Inflammatory macrophage (primary cell): ENCODE measurements at places on chromosomes 3 and 15.

GRCh38 chr15:77473328-77473727, 52.6 kb downstream of the HMG20A start:
- no peak for DNase-seq

DNA sequence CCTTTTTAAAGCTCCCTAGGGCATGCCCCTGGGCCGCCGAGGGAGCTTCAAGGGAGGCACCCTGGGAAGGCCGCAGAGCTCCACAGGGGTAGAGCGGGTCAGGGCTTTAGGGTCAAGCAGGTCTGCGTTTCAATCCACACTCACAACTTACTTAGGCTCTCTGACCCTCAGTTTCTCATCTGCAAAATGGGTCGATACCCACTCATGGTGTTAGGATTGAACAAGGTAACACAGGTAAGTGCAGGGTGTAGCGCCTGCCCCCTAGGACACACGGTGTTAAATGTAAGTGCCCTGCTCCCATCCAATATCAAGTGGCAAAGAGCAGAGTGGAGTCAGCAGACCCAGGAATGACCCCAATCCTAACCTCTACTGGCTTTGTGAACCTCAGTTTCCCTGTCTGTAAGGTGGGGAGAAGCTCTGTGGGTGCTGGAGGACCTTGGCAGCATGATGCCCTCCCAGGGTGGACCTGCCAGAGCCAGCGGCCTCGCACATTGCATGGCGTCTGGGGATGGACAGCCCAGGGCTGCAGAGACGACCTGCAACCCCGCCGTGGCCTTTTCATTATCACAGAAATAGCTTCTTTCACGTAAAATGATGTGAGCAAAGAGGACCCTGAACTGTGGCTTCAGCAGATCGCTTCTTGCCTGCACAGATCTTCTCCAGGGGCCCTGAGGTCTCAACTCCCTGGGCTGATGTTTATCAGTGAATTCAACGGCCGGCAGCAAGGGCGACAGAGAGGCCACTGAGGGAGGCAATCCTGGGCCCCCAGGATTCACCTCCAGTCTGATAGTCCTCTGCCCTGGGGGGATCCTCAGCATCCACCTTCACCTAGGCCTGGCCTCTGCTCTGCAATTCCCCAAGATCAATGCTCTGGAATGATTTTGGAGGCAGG, 138.5 kb downstream of the CHSY1 start:
- no peak for DNase-seq

GRCh38 chr15:69414701-69415167, 585 bp downstream of the KIF23 start:
- peak; percentile 68 for DNase-seq

GRCh38 chr3:42815826-42816225, 6.6 kb downstream of the ACKR2 start:
- no peak for DNase-seq

GRCh38 chr3:107981471-107982111, 109.2 kb downstream of the CD47 start:
- peak; percentile 45 for DNase-seq

DNA sequence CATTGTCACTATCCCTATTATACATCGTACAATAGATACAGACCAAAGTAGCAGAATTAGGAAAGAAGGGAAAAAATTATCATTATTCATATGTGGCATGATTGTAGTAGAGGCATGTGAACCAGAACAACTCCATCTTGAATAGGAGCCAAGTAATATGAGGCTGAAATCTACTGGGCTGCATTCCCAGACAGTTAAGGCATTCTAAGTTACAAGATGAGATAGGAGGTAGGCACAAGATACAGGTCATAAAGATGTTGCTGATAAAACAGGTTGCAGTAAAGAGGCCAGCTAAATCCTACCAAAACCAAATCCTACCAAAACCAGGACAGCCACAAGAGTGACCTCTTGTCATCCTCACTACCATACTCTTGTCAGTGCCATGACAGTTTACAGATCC, 1035.4 kb upstream of the SEMA6D start:
- DNase-seq: no peak

- no peak for DNase-seq
Measured at GRCh38 chr3:151248772-151249337, 29.5 kb downstream of the P2RY14 start.

DNA sequence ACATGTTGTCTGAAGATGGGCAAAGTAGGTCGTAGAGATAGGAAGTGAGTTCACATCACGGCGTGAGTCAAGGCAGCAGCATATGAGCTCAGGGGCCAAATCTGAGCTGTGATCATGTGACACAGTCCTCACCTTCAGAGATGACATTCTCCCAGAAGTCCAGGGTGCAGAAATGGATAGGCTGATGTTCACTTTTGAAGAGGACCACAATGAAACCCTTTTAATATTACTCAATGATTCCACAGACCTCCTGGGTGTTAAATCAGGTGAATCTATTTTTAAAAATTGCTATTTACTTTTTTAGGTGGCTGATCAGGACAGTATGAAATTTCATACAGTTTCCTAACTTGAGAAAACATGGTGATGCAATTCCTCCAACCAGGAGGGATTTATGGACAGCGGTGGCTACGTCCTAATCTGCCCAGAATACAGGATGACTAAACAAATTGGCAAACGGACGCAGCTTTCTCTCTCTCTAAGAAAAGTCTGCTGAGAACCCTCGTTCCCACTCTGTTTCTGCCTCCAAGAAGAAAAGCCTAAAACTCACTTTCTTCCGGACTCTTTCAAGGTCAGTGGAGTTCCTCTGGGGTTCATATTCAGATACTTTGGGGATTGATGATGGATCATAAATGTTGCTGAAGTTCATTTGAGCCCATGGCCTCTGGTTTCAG, 34.4 kb downstream of the B3GNT5 start:
- peak; percentile 54 for DNase-seq

GRCh38 chr3:194321693-194322640, 29.2 kb downstream of the CPN2 start:
- DNase-seq: no peak

DNA sequence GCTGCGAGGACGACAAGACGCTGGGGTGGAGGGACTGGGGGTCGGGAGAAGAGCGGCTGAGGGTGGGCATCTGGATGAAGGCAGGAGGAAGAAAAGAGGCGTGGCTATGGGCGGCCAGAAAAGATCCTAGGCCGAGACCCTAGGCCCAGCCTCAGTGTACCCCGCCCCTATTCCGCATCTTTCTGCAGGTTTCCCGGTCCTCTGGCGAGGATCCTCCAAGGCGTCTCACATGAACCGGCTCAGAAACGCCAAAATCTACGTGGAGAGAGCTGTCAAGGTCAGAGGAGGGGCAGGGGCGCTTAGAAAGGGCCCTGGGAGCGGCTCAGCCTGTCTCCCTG, 340 bp downstream of the TTLL3 start:
- DNase-seq: no peak

- DNase-seq: no peak
Measured at GRCh38 chr3:34237946-34238345, 439.5 kb downstream of the PDCD6IP start.

DNA sequence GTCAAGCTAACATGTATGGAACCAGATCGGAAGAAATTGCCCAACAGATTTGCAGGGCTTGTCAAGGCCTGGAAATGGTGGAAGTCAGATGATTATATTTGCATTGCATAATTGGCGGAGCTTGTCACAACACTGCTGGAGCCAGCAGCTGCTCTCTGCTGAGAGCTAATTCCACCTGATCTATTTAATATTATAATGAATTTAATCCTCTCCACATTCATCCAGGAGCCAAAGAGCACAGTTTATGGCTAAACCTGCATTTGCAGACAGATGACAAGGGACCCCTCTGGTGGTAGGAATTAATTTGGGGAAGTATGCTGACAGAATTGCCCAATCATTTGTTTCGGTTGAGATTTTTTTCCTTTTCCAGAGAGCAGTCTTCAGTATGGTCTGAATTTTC, 730.2 kb downstream of the TUSC7 start:
- peak; percentile 82 for DNase-seq
